ENCODE measurements at places on chromosomes 3 and 15. TPM values are rescaled to one million over a fixed set of nuclear protein-coding genes. Genes with fewer than 3 reads are reported as not detected.

The PLCH1 gene
- 0.07 TPM for polyA plus RNA-seq

The ANKUB1 gene
- not detected for polyA plus RNA-seq

The TMEM158 gene
- polyA plus RNA-seq = 5.5 TPM

The KBTBD13 gene
- polyA plus RNA-seq = not detected

The WWTR1 gene
- polyA plus RNA-seq = 17.2 TPM

The TRH gene
- not detected for polyA plus RNA-seq

The GOLGA6D gene
- not detected for polyA plus RNA-seq

The TIMP4 gene
- 14.1 TPM for polyA plus RNA-seq

The DNASE1L3 gene
- polyA plus RNA-seq = 46.3 TPM

The ADAMTS9 gene
- 37.8 TPM for polyA plus RNA-seq

The HIGD2B gene
- not detected for polyA plus RNA-seq

The SCG3 gene
- 3.4 TPM for polyA plus RNA-seq

The CSTA gene
- polyA plus RNA-seq = 13.0 TPM

The PCOLCE2 gene
- 18.2 TPM for polyA plus RNA-seq

The KIF23 gene
- 3.2 TPM for polyA plus RNA-seq

The COL6A5 gene
- not detected for polyA plus RNA-seq

The OR4F15 gene
- polyA plus RNA-seq = not detected

The GRAMD2A gene
- polyA plus RNA-seq = 0.07 TPM

The CPNE9 gene
- polyA plus RNA-seq = 9.2 TPM

The GOLGA6A gene
- polyA plus RNA-seq = 0.03 TPM

The IMPG2 gene
- 0.10 TPM for polyA plus RNA-seq

The NOX5 gene
- polyA plus RNA-seq = 0.88 TPM

The CHL1 gene
- polyA plus RNA-seq = 0.80 TPM

The GNAT1 gene
- not detected for polyA plus RNA-seq

The RPL29 gene
- 947 TPM for polyA plus RNA-seq

The EID1 gene
- polyA plus RNA-seq = 148 TPM

The CPB1 gene
- polyA plus RNA-seq = 15.7 TPM

The ROBO2 gene
- polyA plus RNA-seq = 2.5 TPM

The DGKG gene
- 2.9 TPM for polyA plus RNA-seq

The AMT gene
- polyA plus RNA-seq = 55.8 TPM
